Activated CD4-positive, alpha-beta T cell treated with anti-CD3 and anti-CD28 coated beads for 48 hours (primary cell): ENCODE measurements at places on chromosomes 5 and 9.
A peak's percentile ranks its signal among the peaks of the same experiment; 100 is the strongest.

DNA sequence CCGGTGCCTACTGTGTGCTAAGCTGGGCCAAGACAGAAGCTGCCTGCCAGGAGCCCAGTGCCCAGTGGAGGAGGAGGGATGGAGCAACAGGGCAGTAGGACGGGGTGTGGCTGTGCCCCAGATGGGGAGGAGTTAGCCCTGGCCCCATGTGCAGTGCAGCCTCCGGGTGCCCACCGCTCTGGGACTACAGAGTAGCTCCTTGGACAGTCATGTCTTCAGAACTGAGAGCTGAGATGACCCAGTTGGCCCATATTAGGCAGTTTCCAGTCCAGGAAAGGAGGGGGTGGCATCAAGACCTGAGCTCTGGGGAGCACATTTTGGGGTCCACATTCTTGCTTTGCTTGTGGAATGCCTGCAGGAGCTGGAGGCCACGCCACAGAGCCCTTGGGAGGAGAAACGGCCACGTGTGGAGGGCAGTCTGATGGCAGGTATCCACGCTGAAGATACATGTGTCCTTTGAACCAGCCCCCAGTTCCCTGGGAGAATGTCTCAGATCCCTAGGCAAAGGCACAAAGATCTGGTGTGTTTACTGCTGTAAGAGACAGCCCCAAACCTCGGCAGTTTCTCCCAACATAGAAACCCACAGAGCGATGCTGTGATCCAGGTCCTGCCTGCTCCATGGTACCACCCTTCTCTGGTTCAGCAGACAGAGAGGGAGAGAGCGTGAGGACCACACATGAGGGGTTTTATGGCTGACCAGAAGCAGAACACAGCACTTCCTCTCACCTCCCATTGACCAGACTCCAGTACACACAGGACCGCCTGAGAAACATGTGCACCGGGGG, 46.8 kb upstream of the FCN1 start:
- no peak for DNase-seq

GRCh38 chr9:76419782-76420380, 25.7 kb upstream of the RFK start:
- DNase-seq: no peak

DNA sequence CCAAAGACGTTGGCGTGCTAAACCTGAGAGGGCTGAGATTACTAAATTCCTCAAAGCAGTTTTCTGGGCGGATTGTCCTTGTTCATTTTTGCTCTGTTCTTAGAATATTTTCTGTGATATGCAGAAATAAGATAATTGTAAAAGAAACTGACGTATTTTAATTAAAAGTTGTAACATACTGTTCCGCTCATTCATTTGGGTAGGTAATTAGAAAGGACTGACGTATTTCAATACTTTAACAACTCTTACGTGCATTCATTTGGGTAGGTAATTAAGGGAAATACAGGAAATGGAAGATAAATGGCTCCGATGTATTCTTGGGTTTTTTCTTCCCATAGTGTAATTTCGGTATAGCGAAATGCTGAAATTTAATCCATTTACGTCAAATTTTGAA, 1.1 kb downstream of the OSTF1 start:
- DNase-seq: no peak

- DNase-seq: no peak
Measured at GRCh38 chr9:33161589-33162132, 5.5 kb downstream of the B4GALT1 start.

GRCh38 chr5:10384483-10384882, 31.0 kb downstream of the MARCHF6 start:
- no peak for DNase-seq

DNA sequence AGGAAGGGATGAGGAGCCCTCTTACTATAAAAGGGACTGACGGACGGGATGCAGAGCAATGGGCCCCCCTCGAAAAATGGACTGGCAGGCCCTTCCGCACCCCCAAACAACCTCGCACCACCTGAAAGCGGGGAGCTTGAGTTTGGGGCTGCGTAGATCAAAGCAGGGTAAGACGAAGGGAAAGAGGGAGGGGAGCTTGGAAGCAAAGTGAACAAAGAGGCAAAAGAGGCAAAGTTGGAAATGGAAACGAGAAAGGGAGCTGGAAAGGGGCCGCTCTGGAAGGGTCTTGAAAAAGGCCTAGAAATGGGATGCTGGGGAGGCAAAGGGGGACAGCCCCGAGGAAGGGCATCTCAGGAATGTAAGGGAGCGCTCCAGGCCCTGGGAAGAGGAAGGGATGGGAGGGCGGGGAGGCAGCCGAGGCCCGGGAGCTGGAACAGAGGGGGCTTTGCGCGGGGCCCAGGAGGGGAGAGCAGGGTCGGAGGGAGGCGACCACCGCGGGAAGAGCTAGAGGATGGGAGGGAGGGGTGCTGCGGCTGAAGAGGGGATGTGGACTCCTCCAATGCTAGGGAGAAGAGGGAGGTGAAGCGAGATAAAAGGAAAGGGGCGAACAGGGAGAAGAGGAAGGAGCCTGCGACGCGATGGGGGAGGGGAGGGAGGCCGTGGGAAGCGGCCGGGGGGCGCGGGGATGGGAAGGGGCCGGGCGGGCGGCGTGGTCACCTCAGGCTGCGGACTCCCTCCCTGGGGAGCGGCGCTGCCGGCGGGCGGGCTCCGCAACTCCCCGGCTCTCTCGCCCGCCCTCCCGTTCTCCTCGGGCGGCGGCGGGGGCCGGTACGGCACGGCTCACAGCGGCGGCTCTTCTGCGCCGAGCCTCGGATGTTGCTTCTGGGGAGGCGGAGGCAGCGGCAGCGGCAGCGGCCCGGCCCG, 577 bp downstream of the RNF145 start:
- DNase-seq: peak; percentile 39

GRCh38 chr5:146890066-146890465, 11.5 kb upstream of the PPP2R2B start:
- DNase-seq: no peak

DNA sequence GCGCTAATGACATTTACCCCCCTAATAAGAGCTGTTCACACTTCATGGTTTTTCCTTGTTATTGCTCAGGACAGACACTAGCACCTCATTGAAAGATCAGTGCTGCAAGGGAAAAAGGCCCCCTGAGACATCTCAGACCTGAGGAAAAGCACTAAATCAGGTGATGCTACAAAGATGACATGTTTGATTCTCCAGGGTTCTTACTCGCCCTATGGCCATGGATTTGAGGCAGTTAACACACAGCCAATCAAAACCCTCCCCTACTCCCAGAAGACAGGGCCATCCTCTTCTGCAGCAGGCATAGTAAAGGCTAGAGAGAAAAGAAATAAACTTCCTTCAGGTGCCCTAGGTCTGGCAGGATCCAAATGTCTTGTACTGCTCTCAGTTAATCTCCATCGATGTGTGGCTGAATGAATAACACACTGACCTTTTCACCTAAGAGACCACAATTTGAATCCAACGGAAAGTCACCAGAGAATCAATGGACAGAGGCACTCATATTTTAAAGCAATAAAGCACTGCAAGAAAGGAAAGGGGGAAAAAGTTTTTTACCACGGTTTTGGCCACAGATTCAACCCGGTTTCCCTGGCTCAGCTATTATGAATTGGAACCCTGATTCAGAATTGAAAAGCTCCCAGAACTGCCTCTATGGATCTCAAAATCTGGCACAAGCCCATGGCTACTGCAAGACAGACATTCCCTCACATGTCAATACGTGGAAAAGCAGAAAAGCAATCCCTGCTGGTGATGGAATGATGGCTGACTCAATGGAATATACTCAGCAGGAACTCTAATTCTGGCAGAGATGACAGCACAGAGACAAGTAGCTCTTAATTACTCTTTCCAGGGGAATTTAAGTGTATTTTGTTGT, 329.5 kb downstream of the BNC2 start:
- no peak for DNase-seq

- DNase-seq: no peak
Measured at GRCh38 chr5:106408570-106408969, 1262.2 kb downstream of the EFNA5 start.

DNA sequence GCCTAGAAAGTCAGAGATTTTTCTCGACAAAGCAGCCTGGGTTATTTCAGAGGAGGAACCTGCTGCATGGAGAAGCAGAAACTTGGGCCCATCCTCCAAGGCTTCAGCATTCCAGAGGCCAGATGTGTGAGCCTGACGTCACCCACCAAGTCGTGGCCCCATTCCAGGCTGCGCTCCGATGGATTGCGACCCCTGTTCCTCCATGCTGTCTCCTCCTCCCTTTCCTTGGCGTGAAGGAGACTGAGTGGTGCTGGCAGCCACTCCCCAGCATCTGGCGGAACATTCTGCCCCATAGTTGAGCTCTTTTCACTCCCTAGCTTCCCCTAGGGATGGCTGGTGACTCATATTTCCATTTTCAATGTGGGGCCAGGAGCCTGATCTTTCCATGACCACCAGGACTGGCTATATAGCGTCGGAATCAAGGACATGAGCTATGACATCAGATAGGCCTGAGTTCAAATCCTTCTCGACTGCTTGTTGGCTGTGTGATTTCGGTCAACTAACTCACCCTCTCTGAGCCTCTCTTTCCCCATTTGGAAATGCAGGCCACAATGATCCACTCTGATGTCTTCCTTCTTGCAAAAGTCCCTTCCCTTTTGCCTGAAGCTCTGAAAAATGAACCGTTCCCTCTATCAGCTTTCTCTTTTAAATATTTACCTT, 24.5 kb upstream of the DUSP1 start:
- no peak for DNase-seq

- DNase-seq: no peak
Measured at GRCh38 chr9:136147038-136147889, 28.6 kb upstream of the TMEM250 start.

GRCh38 chr5:80668016-80668969, 13.5 kb upstream of the DHFR start:
- DNase-seq: no peak

- no peak for DNase-seq
Measured at GRCh38 chr9:105690742-105691141, 3.6 kb upstream of the TMEM38B start.

- DNase-seq: no peak
Measured at GRCh38 chr5:71693828-71694427, 25.1 kb upstream of the CARTPT start.

DNA sequence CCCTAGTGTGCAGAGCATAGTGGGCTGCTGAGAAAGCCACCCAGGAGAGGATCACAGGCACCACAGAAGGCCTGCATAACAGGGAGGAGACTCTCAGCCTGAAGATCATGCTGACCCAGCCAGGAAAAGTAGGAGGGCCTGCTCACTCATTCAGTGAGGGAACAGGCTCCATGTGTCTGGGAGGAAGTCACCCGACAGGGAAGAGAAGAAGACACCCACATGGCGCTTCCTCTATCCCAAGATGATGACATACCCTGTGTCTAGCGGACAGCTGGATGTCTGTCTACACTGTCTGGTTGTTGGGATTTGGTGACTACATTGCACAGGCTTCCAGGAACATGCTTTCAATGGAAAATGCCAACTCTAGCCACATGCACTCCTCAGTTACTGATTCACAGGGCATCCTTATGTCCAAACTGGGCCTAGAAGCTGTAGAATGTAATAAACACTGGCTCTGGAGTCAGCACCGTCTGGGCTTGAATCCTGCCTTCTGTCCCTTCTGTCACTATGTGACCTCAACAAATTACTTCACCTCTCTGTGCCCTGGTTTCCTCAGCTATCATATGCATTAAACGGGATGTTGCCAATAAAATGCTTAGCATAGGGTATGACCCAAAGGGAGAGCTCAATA, 47.6 kb downstream of the KLHL3 start:
- DNase-seq: no peak

DNA sequence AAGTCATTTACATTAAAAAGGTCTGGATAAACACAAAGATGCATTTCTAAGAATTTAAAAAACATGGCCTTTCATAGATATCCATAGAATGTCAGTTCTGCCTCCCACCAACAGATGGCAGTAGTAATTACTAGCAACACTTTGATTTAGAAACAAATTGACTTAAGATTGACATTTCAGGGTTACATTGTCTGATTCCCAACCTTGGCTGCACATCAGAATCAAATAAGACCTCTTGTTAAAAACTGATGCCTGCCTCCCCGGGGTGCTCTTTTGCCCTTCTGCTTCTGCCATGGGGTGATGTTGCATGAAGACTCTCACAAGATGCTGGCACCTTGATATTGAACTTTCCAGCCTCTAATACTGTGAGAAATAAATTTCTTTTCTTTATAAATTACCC, 146.2 kb upstream of the GPR151 start:
- peak; percentile 25 for DNase-seq

- no peak for DNase-seq
Measured at GRCh38 chr9:108167136-108167900, 677.7 kb upstream of the KLF4 start.

- no peak for DNase-seq
Measured at GRCh38 chr9:32877103-32877502, 93.8 kb downstream of the TMEM215 start.

- DNase-seq: no peak
Measured at GRCh38 chr9:3014178-3014577, 170.3 kb upstream of the PUM3 start.

- no peak for DNase-seq
Measured at GRCh38 chr5:179289756-179290385, 55.4 kb downstream of the ADAMTS2 start.

GRCh38 chr5:179190851-179191505, 130.8 kb downstream of the ZNF354C start:
- DNase-seq: no peak

GRCh38 chr9:27351438-27351837, 54.5 kb upstream of the EQTN start:
- no peak for DNase-seq

DNA sequence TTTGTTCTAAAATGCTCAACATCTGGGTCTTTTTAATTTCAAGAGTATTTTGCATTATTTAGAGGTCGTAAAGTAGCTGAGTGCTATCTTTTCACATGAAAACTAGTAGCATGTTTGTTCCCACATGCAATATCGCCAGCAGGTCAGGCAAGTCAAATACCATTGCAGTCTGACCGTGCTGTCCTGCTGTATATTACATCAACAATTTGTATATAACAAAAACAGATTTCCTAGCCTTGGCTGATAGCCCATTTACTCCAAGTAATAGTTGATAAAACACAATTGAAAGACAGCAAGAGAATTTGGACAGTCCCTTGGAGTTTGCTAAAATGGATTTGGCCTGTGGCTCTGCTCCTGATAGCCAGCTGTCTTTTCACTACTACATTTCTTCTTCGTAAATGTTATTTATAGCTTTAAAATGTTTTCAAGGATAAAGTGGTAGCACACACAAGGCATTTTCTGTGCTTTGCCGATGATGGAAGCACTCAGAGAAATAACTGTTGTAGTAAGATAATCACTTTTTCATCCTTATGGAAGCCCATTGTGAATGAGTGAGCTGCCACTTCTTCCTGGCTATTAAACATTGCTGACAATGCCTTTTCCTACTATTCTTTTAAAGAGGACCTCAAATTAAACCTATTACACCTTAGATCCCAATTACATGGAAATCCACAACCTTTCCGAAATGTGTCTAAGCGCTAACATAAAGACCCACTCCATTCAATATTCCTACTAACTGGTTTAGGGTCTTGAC, 992.1 kb downstream of the MAT2B start:
- no peak for DNase-seq

- no peak for DNase-seq
Measured at GRCh38 chr5:88792144-88792840, 90.7 kb downstream of the MEF2C start.

DNA sequence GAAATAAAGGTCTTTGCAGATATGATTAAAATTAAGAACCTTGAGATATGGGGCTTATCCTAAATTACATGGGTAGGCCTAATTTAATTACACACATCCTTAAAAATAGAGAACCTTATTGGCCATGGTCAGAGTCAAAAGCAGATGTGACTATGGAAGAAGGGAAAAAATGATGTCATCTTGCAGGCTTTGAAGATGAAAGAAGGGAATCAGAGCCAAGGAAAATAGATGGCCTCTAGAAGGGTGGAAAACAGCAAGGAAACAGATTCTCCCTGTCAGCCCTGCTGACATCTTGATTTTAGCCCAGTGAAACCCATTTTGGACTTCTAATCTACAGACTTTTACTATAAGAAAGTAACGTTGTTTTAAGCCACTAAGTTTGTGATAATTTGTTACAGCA, 37.6 kb upstream of the KCNN2 start:
- DNase-seq: no peak
